ENCODE measurements at places on chromosomes 13 and 19. TPM values are rescaled to one million over a fixed set of nuclear protein-coding genes. Genes with fewer than 3 reads are reported as not detected.

The ERCC1 gene
- total RNA-seq: 48.8 TPM

The CRB3 gene
- total RNA-seq: 48.4 TPM

The TUBA3C gene
- total RNA-seq: not detected

The AP1M2 gene
- total RNA-seq: 37.8 TPM

The POSTN gene
- total RNA-seq: 96.9 TPM

The LRRC25 gene
- 22.7 TPM for total RNA-seq

The ALOX5AP gene
- 195 TPM for total RNA-seq

The FOXA3 gene
- total RNA-seq: 1.6 TPM

The TJP3 gene
- 23.0 TPM for total RNA-seq

The C19orf38 gene
- 7.4 TPM for total RNA-seq

The TMEM38A gene
- 5.1 TPM for total RNA-seq

The CPT1C gene
- total RNA-seq: 6.1 TPM

The CEACAM4 gene
- total RNA-seq: 4.6 TPM

The CACNG6 gene
- total RNA-seq: not detected

The EHD2 gene
- 210 TPM for total RNA-seq

The PCDH8 gene
- total RNA-seq: not detected

The TSSK6 gene
- 1.8 TPM for total RNA-seq

The ADPRHL1 gene
- 1.9 TPM for total RNA-seq

The NKPD1 gene
- total RNA-seq: not detected

The EDDM13 gene
- total RNA-seq: 1.1 TPM

The KPTN gene
- 9.3 TPM for total RNA-seq

The KISS1R gene
- not detected for total RNA-seq

The TSKS gene
- 0.43 TPM for total RNA-seq

The IQCN gene
- total RNA-seq: 4.9 TPM

The CABP5 gene
- total RNA-seq: not detected

The C1QTNF9B gene
- not detected for total RNA-seq

The FGF14 gene
- total RNA-seq: 2.0 TPM

The OR7D2 gene
- 0.52 TPM for total RNA-seq

The MRPS12 gene
- 28.8 TPM for total RNA-seq

The ZNF283 gene
- total RNA-seq: 11.7 TPM

The ICAM4 gene
- total RNA-seq: 11.1 TPM

The LSR gene
- total RNA-seq: 79.1 TPM

The PALM3 gene
- total RNA-seq: 10.0 TPM

The SPRY2 gene
- total RNA-seq: 55.3 TPM

The SERP2 gene
- total RNA-seq: 2.8 TPM

All from upper lobe of right lung (tissue), 1 donor.